ENCODE measurements at places on chromosomes 7 and 10. TPM values are rescaled to one million over a fixed set of nuclear protein-coding genes. Genes with fewer than 3 reads are reported as not detected.

CCL24 gene
- total RNA-seq = not detected

DYNC1I1 gene
- total RNA-seq = 0.20 TPM

LIPF gene
- not detected for total RNA-seq

FKBP9 gene
- total RNA-seq = 75.7 TPM

ZNF425 gene
- 2.4 TPM for total RNA-seq
